ENCODE measurements at places on chromosomes 4 and X.

DNA sequence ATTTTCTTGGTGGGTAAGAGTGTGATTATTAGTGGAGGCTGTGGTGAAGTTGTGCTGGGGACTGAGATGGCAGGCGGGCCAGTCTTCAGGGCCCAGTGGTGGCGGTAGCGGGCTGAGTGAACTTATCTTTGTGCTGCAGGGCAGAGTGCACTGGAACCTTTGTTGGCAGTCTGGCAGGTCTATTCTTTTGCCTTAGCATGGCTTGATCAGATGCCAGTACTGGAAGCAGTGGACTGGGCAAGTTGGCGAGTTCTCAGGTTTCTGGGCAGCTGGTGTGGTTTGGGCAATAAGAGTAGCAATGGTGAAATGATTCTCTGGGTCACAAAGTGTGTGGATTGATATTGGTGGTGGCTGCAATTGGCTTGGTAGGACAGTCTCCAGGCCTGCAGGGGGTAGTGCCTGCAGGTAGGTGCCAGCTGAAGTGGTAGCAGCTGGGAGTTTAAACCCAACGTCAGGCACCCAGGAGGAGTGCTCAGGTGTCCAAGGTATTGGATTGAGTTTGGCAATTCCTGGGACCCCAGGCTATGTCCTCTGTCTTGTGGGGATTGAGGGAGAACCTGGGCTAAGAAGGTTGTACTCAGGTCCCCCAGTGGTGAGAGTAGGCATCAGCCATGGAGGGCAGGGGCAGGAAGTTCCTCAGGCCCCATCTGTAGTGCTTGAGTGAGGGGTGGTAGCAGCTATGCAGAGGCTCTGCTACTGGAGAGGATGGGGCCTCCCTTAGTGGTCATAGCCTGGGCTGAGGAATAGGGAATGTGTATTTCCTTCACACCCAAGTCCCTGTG, 34.9 kb upstream of the SLC25A14 start:
- no peak for DNase-seq

DNA sequence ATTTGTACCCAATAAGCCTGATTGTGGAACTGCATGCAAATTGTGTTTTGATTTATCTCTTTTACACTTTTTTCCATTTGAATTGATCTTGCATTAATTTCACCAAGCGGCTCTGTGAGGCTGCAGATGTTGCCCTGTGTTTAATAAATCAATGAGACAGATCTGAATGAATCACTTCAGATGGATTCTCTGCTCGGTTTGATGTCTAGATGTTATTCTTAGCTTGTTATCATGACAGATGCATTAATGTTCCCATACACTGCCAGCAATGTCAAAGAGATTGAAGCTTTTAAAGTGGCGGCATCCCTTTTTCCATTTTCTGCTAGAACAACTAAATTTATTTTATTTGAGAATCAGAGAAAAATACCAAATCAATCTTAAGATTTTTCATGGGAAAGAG, 6.3 kb downstream of the DACH2 start:
- DNase-seq: no peak

- no peak for DNase-seq
Measured at GRCh38 chr4:150268444-150268843, 190.2 kb downstream of the DCLK2 start.

GRCh38 chr4:81606801-81607501, 135.2 kb upstream of the RASGEF1B start:
- DNase-seq: no peak

GRCh38 chrX:148500423-148501385, at the start of gene AFF2:
Gene AFF2 (plus strand): TSS chrX:148500617. CDS start chrX:148501098, 481 bp downstream.
- no peak for DNase-seq

DNA sequence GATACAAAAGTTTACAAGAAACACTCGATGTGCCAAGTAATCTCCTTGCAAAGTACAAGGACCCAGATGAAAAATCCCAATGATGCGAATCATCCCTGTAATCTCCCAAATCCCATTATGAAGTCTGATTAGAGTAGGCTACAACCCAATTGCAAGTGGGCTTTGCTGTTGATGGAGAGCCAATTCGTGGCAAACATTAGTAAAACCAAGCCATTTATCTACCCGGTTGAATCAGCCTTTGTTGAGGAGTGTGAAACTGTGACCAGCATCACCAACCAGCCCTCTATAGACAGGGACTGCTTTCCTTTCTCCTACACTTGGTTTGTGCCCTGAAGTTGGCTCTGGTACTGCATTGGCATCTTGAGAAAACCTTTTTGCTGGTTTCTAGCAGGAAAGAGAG, 1.2 kb upstream of the PRPS2 start:
- DNase-seq: no peak

DNA sequence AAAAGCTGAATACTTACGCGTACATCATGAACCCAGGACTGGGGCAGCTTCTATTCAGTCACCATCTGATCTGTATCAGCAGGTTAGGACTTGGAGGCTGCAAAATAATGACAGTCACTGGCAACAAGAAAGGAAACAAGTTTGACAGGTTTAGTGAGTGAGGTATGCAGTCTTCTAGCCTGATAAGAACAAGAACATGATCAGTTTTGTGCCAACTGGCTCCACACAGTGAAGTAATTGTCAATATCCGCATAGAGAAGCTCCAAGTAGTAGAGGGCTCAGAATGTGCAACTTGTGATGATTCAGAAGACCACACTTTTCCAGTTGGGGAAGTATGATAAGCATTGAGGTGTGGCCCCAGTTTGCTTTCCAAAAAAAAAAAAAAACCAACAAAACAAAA, at the start of gene TMPRSS11F:
Gene TMPRSS11F, minus strand, starts transcription at position 77 of the 400 bp plus-strand sequence. Its CDS starts 49 bp downstream, at position 28.
- DNase-seq: no peak

DNA sequence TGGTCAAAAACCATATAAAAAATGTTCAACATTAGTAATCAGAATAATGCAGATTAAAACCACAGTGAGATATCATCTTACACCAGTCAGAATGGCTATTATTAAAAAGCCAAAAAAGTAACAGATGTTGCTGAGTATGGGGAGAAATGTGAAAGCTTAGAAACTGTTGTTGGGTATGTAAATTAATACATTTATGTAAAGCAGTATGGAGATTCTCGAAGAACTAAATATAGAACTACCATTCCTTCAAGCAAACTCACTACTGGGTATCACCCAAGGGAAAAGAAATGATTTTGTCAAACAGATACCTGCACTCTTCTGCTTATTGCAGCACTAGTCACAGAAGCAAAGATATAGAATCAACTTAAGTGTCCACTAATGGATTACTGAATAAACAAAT, 576.4 kb upstream of the EPHA5 start:
- no peak for DNase-seq

GRCh38 chr4:98314791-98315565, 53.8 kb downstream of the RAP1GDS1 start:
- no peak for DNase-seq

- no peak for DNase-seq
Measured at GRCh38 chrX:63402106-63402505, 51.0 kb upstream of the SPIN4 start.

DNA sequence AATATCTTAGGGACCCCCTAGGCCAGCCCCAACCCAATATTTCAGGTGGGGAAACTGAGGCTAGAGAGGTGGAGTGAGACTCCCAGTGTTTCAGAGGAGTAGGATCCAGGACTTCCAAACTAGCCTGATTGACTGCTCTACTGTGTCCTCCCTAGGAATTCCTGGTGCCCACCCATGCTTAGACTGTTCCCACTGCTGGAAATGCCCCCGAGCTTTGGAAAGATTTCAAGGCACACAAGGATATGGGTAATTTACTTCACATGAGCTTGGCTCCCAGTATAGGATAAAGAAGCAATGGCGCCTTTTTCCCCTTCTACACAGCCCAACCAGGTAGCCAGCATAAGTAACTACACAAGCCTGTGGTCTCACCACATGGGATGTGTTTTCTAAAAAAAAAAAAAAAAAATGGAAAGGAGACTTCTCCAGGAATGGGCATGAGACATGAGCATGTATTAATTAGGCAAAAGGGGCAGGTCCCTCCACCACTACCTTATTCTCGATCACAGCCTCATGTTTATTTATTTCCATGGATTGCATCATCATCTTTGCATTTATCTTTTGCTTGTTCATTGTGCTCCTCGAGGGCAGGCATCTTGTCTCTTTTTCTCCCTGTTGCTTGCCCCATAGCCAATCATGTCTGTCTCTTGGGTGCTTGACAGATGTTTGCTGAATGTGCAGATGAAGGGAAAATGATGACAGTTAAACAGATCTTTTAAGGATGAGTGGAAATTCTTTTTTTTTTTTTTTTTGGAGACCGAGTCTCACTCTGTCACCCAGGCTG, 66.7 kb downstream of the DRD5 start:
- no peak for DNase-seq

- DNase-seq: no peak
Measured at GRCh38 chrX:120604361-120604782, 471 bp downstream of the MCTS1 start.

DNA sequence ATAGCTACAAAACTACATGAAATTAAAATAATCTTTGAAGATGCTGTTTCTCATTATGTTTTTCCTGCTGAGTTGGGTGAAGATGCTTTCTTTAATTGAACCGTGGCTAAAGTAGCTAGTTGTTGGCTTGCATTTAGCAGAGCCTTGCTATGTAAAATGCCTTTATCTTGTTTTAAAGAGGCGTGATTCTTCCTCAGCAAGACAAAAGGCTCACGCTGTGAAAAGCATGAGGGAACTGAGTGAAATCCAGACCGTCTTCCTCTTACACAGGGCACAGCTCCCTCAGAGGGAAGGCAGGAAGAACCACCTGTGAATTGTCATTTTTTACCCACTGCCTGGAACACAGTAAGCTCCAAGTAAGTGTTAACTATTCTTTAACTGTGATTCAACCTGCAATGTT, 39.0 kb upstream of the ZNF518B start:
- DNase-seq: no peak

- DNase-seq: no peak
Measured at GRCh38 chr4:18390655-18391353, 369.2 kb upstream of the LCORL start.

DNA sequence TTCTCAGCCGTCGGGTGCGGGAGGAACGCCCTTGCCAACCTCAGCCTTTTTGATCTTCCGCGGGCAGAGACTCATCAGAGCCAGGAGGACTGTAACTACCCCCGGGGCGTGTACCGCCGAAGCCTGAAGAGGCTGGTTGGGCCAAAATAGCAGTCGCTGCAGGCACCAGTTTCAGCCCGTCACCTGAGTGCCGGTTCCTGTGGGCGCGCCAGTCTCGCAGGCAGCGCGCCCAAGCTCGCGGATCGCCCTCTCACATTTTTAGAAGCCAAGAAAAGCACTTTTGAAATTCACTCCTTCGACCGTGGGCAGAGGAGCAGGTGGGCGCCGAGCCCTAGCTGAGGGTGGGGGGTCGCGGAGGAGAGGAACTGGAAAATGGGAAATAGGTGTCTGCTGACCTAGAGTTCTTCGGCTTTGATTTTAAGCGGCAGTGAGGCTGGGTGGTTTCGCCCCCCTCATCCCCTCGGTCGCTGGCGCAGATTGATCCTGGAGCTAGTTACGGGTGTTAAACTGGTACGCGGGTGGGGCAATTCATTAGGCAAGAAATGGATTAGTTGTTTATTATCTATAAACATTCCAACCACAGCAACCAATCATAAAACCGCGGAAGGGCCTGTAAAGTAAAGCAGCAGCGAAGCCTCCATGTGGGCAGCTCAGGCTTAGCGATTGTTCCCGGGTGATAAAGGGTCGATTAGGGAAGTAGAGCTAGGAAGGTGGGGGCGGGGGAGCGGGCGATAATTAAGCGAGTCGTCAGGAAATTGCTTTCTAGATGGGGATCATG, 69.2 kb downstream of the FBXO8 start:
- no peak for DNase-seq

DNA sequence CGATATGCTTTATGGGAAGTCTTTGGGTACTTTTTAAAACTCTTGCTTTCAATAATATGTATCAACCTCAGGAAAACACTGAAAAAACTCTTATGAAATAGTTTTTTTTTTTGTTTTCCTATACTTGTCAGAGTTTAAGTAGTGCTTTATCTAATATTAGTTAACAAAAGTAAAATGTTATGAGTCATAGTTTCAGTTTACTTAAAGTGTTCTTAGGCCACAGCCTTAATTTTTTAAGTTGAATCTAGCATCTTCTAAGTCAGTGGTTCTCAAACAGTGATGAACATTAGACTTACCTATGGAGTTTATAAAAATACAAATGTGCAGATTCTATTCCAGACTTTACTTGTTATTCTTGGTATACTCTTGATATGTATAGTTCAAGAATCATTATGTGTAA, 26.3 kb upstream of the ADGRL3 start:
- DNase-seq: no peak

GRCh38 chrX:6990552-6991193, 156.8 kb upstream of the STS start:
- DNase-seq: no peak

DNA sequence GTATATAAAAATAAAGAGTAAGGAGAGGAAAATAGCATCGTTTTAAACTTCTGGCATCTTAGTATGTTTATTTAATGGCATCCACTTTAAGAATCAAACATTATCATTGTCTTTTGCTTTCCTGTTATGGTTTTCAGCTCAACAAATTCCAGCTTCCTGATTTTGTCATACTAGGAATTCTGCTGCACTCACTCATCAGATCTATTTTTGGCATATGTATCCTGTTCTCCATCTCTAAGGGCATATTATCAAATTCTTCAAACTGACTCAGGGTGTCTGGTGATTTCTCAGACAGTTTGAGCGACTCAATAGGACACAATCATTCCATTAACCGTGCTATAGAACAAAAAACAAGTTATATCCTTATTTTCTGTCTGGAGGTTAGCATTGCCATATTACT, 248.5 kb upstream of the DIAPH2 start:
- DNase-seq: no peak

DNA sequence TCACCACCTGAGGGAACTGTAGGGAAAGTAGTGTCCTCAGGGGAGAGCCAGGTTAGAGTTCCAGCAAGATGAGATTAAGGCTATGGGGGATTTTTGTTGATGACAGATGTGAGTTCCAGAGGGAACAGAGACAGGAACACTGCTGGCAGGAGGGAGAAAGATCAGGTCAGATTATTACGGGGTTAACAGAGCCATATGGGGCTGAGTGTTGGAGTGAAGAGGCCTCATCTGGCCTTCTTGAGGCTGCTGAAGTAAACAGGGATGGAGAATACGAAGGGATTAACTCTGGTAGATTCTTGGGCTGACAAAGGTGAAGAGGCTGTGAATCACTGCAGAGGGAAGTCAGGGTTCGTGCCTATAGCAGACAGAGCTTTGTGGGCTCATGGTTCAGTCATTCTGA, 47.9 kb upstream of the POU4F2 start:
- DNase-seq: no peak

DNA sequence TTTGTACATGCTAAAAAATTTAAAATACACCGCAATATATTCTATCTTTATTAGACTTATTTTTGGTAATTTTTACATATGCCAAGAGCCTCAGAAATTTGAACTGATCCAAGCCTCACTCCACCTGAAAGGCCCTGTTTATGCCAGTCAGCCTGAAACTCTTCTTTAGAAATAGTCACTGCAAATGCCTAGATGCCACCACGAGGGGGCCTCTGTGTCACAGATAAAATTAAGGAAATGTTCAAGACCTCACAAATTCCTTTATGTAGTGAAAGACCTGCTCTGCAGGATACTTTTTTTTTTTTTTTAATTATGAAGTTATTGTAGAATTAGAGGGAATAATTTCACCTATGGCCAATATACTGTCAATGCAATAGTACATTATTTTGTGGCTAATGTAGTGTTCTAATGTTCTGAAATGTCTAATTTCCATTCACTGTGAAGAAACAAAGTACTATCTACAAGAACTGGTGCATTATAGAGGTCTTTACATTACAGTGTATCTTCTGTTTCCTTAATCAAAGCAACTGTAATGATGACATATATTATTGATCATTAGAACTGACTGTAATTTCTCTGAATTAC, 69.8 kb downstream of the DTHD1 start:
- peak; percentile 13 for DNase-seq

GRCh38 chr4:153269218-153269990, 65.2 kb downstream of the TRIM2 start:
- no peak for DNase-seq

- DNase-seq: no peak
Measured at GRCh38 chr4:16171831-16172230, 54.4 kb downstream of the TAPT1 start.
